ENCODE measurements at places on chromosomes 6 and 20. TPM values are rescaled to one million over a fixed set of nuclear protein-coding genes. Genes with fewer than 3 reads are reported as not detected.

The VTA1 gene
- 24.1 TPM for total RNA-seq

The RPS6KA2 gene
- total RNA-seq: 89.7 TPM

DNA sequence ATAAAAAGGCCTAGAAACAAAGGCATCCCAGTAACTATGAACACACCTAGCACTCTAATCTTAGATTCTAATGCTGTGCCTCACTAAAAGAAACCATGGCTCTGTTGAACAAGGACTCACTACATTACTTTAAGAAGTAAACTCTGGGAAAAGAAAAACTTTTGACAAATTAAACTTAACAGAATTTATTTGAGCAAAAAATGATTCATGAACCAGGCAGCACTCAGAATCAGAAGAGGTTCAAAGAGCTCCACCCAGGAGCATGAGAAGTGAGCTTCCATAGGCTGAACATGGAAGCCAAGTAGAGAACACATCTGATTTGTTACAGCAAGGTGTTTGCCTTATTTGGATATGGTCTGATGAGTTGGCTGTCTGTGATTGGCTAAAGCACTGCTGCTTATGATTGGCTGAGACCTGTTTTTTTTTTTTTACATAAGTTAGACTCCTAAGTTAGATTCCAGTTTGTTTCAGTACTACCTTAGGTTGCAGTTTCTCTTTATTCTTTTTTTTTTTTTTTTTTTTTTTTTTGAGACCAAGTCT lies 343.6 kb upstream of the SASH1 start:
- no peak for DNase-seq

DNA sequence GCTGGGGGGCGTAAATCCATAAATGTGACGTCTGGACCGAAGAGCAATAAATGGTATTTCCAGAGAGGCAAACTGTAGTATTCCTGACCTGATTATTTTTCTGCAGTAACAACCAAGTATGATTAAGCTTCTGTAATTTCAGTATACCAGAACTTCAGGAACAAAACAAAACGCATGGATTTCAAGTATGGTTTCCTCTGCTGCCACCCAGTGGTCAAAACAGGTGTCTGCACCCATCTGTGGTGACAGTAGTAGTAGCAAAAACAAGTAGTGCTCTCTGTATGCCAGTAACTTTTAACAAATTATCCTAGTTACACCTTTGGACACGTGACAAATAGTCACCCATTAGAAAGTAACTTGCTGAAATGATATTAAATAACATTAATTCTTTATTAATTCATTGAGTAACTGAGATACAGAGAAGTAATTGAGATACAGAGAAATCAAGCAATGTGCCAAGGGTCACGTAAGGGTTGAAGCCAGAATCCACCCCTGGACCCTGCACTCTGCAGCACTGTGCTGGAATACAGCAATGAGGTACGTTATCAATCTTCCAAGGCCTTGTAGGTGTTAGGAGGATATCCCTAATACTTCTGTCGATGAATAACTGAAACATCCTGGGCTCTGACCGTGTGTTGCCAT lies 7.9 kb downstream of the CALHM4 start:
- DNase-seq: peak; percentile 86

- peak; percentile 60 for DNase-seq
Observed at GRCh38 chr20:54345821-54346220, 129.6 kb upstream of the DOK5 start.

Measured in fibroblast of the aortic adventitia (primary cell).